Transverse colon (tissue), 4 donors: ENCODE measurements at places on chromosomes 2 and 18. TPM values are rescaled to one million over a fixed set of nuclear protein-coding genes. Genes with fewer than 3 reads are reported as not detected.

COL4A4 gene
- 3.4 TPM for total RNA-seq

CCT7 gene
- total RNA-seq, result 111 TPM

- no peak overlapping the region for H3K27ac ChIP-seq
- H3K27me3 ChIP-seq, result no peaks in the 10 kb centered on the region
- H3K36me3 ChIP-seq, result no peaks in the 10 kb centered on the region
- H3K4me3 ChIP-seq, result no peak overlapping the region
Observed at GRCh38 chr2:18440141-18440661, 120.3 kb downstream of the RDH14 start.

SLC11A1 gene
- total RNA-seq, result 4.8 TPM

EMILIN2 gene
- total RNA-seq, result 23.7 TPM

POMC gene
- not detected for total RNA-seq

DNA sequence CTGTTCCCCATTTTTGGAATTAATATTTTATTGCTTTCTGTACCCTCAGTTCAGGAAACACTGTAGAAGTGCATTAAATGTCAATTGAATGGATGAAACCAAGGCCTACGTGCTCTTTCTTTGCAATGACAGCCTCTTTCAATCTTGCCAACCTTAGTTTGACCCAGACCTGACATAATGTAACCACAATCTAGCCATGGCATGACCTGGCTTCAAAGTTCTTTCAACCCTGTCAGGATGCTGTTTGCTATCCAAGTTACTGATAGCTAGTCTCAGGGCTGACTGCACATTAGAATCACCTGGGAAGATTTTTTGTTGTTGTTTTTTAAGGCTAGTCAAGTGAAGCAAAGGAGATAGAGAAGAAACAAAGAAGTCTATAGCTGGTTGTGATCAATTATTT lies 190.9 kb upstream of the PKDCC start:
- no peak overlapping the region for H3K4me3 ChIP-seq
- DNase-seq, result no peak
- H3K27me3 ChIP-seq, result no peaks in the 10 kb centered on the region
- H3K4me1 ChIP-seq, result no peaks in the 10 kb centered on the region
- no peak overlapping the region for H3K27ac ChIP-seq
- no peaks in the 10 kb centered on the region for H3K36me3 ChIP-seq
